ENCODE measurements at places on chromosomes 6 and 20. TPM values are rescaled to one million over a fixed set of nuclear protein-coding genes. Genes with fewer than 3 reads are reported as not detected.

DNA sequence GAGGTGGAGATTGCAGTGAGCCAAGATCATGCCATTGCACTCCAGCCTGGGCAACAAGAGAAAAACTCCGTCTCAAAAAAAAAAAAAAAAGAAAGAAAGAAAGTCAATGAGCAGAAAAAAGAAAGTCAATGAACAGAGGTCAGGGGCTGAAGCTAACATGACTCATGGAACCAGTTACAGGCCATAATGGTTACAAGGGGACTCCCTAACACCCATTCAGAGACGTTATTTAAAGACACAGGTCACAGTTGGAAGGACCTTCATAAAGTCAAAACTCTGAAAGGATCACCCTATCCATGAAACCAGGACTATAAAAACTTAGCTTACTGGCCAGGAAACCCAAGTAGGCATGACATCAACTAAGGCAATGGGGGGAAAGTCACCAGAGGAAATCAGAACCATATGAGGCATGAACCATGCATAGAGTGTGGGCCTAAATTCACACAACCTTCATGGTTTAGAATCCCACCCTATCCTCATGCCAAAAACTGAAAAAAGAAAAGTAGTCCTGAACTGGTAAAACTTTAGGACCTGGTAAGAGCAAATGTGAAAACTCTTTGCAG, 18.2 kb downstream of the FBXL4 start:
- no peak for DNase-seq

GRCh38 chr6:130893277-130893676, 66.1 kb downstream of the SMLR1 start:
- no peak for DNase-seq

DNA sequence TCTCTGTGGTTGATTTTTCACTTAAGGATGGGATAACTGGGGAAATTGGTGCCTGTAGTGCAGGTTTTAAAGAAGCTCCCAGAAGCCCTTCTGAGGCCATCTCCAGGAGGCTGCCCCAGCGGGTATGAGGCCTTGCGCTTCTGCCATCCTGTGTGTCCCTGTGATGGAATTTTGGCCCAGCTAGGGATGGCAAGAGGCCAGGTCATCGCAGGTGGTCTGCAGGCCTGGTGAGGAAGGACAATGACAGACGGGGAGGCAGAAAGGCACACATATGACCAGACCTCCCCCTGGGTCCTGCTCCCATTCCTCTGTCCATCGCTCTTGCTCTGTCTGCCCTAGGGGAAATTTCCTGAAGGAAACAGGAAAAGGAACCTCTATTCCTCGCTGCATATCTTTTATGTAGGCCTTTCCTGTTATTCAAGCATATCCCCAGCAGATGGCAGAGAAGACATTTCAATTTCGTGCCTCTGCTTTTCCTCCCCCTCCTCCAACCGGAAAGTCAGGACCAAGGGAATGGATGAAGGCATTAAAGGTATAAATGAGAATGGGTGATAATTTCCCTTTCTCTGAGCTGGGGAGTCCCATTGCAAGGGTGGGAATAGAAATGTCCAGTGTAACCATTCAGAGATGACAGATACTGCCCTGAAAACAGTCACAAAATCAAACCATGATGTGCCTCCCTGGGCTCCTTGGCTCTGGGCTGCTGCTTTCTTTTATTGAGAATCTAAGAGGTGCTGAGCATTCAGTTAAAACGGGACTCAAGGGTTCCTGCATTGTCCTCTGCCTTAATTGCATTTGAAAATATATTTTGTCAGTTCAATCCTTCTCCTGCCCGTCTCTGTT, 17.6 kb upstream of the HLA-F start:
- no peak for DNase-seq

- DNase-seq = no peak
These were observed 364.3 kb upstream of the HS3ST5 start for GRCh38 chr6:114707081-114707620.

DNA sequence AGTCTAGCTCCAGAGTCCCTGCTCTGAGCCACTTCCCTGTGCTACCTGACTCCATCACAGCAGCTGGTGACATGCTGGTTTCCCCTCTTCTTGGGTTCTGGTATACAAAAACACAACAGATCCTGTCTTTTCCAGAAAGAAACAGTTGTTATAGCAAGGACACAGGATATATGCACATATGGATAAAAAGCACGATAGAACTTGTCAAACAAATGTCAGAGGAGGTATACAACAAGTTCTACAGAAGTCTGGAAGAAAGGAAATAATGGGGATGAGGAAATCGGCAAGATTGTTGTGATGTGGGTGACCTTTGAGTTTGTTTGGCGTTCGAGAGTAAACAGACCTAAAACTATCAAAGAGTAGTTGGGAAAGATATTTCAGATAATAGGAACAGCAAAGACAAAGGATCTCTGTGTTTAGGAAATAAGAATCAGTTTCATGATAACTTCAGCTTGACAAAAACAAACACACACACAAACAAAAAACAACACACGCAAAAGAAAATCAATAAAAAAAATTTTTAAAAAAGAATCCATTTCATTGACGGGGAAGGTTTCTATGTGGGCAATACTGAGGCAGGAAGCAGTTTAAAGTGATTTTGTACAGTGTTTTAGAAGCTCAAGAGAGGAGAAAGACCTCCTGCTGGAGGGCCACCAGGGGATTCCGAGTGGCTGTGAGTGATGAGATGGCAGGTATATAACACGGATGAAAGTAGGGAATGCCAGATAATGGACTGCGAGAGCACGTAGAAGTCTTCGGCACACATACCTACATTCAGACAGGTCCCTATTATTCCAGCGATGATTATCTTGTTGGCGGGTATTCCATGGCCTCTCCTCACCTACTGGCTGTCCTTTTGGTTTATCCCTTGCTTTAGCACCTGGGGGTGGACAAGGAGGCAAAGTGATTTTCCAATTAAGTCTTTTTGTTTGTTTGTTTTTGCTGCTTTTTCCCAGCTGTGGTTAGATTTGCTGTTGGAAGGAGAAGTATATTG, 174.9 kb downstream of the HS3ST5 start:
- no peak for DNase-seq

DNA sequence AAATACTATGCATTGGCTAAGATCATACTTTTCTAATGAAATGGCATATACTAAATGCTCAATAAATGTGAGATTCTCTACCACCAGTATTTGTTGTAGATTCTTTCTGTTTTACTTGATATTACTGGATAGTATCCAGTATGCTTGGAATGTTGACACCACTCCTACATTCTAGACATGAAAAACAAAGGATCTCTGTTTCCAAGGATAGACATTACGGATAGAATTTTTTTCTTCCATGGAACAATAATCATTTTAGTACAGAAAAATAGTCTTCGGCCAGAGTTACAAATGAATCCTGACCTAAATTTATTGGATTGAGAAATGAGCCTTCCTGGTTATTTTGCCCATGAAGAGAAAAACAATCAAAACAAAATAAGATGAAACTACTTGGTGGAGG, 258.2 kb upstream of the NT5E start:
- no peak for DNase-seq

AURKA gene
- total RNA-seq = 2.2 TPM

HLA-DPB1 gene
- total RNA-seq = 94.8 TPM

GPX5 gene
- not detected for total RNA-seq

UNC93A gene
- 2.0 TPM for total RNA-seq
